ENCODE measurements at places on chromosomes 13 and 19.

DNA sequence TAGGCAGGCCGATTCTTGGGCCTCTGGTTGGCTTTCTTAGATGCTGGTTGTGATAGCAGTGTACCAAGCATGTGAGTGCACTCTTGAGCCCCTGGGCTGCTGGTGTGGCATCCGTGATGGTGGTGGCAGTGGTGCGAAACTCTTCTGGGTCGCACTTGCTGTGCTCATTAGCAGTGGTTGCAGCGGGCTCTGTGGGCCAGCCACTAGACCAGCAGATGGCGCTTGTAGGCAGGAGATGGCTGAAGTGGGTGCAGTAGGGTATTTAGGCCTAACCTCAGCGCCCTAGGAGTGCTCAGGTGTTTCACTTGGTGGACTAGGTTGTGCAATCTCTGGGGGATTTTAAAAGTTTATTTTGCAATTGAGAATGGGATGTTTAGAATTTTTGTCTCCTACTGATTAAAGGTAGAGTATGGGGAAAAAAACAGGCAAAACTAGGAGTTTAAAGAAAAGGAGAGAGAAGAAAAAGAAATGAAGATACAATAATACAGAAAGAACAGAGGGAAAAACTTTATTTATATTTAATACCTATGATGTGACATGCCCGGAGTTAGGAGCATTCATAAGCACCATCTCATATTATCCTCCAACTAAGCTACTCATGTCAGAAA, 4.3 kb upstream of the ZNF17 start:
- DNase-seq = peak; percentile 55

DNA sequence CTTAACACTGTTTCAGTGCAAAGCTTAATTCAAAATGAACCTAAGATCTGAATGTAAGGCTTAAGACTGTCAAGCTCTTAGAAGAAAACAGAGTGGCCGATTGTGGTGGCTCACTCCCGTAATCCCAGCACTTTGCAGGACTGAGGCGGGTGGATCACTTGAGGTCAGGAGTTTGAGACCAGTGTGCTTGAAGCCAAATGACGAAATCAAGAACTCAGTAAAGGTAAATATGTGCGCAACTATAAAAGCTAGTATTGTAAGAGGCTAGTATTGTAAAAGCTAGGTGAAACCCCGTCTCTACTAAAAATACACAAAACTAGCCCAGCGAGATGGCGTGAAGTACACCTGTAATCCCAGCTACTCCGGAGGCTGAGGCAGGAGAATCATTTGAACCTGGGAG, 12.7 kb downstream of the ATP4B start:
- DNase-seq = no peak

- DNase-seq = peak; percentile 10
Observed at GRCh38 chr19:42422901-42423461, 4.2 kb downstream of the LIPE start.

DNA sequence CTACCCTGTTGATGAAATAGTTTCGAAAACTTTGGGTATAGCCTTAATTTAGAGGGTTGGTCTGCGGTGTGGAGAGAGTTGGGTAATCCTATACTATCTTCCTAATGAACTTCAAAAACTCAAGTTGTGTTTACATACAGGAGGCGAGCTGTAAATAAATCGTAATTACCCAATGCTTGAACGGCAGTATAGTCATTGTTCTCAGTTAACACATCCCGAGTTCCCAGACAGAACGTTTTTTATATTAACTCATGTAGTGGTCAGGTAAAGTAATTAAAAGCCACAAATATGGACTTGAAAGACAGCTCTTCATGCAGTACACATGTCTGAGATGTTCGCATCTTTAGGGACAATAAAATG, 1.5 kb downstream of the PDS5B start:
- DNase-seq = no peak

DNA sequence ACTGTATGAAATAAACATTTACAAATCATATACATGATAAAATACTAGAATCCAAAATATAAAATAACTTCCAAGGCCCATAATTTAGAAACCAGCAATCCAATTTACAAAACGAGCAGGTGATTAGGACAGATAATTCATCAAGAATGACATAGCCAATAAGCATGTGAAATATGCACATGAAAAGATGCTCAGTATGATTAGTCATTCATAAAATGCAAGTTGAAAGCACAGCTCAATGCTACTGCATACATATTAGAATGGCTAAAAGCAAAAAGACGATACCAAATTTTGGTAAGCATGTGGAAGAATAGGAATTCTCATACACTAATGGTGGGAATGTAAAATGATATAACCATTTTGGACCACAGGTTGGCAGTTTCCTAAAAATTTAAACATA, 837.2 kb upstream of the MIR17HG start:
- DNase-seq = no peak

- DNase-seq = no peak
Observed at GRCh38 chr19:46404055-46404752, 9.2 kb downstream of the CCDC8 start.

DNA sequence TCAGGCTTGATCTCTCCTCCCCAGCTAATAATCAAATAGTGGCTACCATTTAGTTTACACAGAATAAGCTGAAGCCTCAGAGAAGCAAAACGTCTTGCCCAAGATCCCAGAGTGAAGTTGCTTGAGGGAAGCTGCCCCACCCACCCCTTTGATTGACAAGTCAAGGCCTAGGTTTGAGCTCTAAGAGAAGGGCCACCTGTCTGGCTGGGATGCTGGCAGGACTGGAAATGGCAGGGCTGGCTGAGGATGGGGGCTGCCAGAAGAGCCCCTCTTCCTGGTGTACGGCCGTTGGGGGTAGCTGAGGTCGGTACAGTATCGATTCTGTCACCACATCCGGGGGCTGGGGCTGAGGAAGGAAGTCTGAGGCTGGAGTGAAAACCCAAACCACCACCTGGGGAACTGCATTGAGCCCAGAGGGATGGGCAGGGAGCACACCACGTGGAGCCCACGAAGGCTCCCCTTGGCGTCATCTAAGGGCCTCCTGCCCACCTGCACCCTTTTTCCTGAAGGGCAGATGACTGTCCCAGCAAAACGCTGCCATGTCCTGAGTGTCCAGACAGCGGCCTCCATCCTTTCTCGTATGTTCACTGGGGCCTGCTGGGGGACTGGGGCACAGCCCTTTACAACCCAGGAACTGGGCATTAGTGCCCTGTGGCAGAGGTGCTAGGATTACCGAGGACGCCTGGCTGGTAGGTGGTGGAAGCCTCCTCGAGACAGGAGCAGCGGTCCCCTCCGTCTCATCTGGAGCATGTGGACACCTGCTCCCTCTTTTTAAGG, 1.4 kb upstream of the PRKD2 start:
- no peak for DNase-seq

- no peak for DNase-seq
Observed at GRCh38 chr19:19201697-19202630, 1.2 kb downstream of the NR2C2AP start.

DNA sequence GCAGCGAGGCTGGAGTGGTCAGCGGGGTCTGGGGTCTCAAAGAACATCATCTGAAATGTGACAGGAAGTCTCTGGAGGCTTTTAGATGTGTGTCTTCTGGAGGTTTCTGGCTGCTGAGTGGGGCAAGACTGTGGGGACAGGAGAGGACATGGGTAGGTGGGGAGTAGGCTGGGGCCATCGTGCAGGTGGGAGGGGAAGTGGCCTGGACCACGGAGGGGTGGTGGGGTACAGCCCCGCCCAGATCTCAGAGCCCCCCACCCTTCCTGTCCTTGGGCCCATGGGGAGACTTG, 6.2 kb downstream of the AP1M1 start:
- DNase-seq = no peak

GRCh38 chr13:114263578-114263977, 17.8 kb upstream of the UPF3A start:
- DNase-seq = no peak

DNA sequence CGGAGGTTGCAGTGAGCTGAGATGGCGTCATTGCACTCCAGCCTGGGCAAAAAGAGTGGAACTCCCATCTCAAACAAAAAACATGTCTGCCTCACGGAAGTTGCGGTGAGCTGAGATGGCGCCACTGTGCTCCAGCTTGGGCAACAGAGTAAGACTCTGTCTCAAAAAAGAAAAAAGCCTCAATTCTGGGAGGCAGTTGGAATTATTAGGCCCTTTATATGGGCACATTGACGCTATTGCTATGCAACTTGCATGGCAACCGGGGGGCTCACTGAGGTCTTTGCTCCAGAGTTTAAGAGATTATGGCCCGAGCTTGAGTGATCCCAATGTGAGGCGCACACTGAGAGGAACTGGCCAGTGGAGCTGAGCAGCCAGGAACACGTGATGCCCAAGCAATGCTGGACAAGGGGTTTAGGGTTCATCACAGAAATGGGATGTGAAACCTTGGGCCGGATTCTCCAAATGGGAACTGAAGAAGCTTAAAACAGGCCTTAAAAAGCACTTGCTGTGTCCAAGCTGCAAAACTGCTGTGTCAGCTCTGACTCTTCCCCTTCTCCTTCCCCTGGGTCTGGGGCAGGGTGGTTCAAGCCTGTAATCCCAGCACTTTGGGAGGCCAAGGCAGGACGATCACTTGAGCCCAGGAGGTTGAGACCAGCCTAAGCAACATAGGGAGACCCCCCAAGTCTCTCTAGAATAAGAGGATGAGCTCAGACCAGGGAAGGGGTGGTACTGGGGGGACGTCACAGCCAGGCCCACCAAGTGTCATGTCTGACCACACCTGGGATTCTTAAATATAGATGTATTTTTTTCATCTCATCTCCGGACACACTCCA, 2.5 kb downstream of the FTL start:
- DNase-seq = no peak

- DNase-seq = no peak
Observed at GRCh38 chr19:5102520-5102919, 133.6 kb downstream of the KDM4B start.

GRCh38 chr13:41767801-41768200, 193.1 kb downstream of the VWA8 start:
- no peak for DNase-seq

DNA sequence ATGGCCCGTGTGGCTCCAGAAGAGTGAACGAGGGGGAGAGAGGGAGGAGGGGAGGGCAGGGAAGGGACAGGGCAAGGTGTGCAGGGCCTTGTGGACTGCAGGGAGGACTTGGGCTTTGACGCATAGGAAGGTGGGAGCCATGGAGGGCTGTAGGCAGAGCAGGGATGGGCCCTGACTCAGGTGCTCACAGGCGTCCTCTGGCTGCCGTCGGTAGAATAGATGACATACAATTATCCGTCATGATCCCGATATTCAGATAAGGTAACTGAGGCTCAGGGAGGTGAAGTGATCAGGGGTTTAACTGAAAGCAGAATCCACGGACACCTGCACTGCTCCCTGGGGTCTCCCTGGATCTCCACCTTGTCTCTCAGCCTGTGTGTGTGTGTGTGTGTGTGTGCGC, 3.4 kb downstream of the C3 start:
- no peak for DNase-seq

DNA sequence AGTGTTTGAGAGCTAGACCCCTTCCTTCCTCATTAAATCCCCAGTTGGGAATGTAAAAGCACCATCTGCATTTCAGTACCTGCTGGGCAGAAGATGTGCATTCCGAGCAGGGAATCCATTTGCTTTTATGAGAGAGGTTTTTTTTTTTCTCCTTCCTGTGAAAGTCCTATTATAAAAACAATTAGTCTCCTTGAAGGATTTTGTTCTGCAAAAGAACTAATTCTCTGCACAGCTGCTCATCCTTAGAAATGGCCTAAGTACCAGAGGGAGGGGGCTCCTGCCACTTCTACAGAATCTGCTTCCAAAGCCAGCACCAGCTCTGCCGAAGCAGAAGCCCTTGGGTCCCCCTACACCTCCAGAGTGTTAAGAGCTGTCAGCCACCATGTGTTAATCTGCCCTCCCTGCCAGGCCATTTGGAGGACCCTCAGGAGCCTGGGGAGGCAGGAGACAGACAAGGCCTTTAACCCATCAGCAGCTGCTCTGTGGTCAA, 36.4 kb upstream of the SERPINE3 start:
- DNase-seq = no peak

DNA sequence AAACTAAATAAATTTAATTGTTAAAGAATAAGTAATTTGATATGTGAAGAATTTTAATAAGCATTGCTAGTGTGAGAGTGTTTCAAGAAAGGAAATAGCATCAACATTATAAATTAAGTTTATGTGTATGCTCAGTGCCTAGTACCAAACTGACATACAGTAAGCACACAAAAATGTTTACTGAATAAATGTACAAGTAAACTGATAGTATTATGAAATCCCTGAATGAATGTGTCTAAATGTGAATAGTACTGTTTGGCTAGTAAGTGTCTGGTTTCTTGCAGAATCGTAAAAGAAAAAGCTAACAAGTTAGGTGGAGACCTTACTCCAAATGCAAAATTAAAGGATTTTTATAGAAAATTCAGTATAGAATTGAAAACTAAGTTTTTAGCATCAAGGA, 233.6 kb downstream of the PCDH9 start:
- no peak for DNase-seq

- no peak for DNase-seq
Observed at GRCh38 chr19:291561-292280, 518 bp upstream of the PLPP2 start.

DNA sequence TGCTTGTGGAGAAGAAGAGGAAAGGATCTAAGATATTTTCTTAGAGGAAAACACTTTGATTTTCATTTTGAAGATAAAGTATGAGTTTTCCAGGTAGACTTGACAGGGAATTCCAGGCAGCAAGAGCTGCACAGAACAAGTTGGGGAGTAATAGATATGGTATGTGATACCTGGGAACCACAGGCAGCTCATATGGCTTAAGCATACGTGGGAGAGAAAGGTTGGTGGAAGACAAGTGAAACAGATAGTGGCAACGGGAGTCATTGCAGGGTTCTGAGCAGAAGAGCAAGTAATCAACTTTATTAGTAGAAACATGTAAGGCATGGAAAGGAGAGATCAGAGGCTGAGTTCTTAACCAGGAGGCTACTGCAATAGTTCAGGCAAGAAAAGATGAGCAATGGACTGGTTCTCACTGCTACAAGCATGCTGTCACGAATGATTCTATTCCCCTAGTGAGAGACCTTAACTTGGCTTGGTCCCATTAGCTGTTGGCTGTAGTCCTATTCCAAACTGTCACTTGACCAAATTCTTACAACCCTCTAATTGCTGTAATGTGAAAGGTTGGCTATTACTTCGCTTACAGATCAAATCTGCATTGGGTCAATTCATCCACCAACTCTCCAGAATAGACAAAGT, 217.9 kb downstream of the VWA8 start:
- DNase-seq = no peak

GRCh38 chr13:35392768-35393167, 83.7 kb downstream of the MAB21L1 start:
- DNase-seq = no peak

DNA sequence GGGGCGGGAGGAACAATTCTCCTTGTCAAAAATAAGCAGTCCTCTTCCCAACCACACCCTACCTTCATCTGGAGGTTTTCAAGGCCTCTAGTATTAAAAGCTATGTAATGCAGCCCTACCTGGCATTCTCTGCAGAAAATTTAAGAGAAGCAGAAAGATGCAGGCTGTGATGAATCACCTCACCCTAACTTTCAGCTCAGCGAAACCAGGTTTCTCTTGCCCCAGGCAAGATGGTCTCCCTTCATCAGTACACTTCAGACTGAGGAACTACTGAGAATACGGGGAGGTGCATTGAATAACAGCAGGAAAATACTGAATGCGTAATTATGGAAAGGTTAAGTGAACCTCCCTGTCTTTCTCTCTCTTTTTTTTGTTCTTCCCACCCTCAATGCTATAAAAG, 437.6 kb upstream of the KLF12 start:
- no peak for DNase-seq

- no peak for DNase-seq
Observed at GRCh38 chr19:35135389-35135909, 590 bp upstream of the LGI4 start.

Measured in stimulated activated CD8-positive, alpha-beta memory T cell treated with anti-CD3 and anti-CD28 coated beads, Interleukin-15, amount 100 ng/mL, for 1 hour (primary cell).